ENCODE measurements at places on chromosomes 1 and 21.

GRCh38 chr1:58584082-58584895 is 7.2 kb upstream of the TACSTD2 start:
- no peaks in the 10 kb centered on the region for H3K36me3 ChIP-seq
- DNase-seq: no peak
- no peak overlapping the region for H3K4me3 ChIP-seq

- H3K4me1 ChIP-seq: no peaks in the 10 kb centered on the region
- DNase-seq: no peak
- H3K27ac ChIP-seq: no peak overlapping the region
Measured at GRCh38 chr1:193806079-193807048, 620.0 kb upstream of the B3GALT2 start.

- DNase-seq: no peak
- no peak overlapping the region for H3K27ac ChIP-seq
- peaks cover 2% of the 10 kb centered on the region for H3K4me1 ChIP-seq
- no peaks in the 10 kb centered on the region for H3K36me3 ChIP-seq
Measured at GRCh38 chr1:184350573-184350972, 36.3 kb upstream of the C1orf21 start.

GRCh38 chr1:223177681-223178080 is 34.6 kb upstream of the TLR5 start:
- no peak overlapping the region for H3K27ac ChIP-seq
- no peaks in the 10 kb centered on the region for H3K36me3 ChIP-seq
- no peak for DNase-seq
- H3K27me3 ChIP-seq: no peaks in the 10 kb centered on the region

GRCh38 chr1:159853417-159854115 is 8.9 kb downstream of the VSIG8 start:
- peaks cover 14% of the 10 kb centered on the region for H3K4me1 ChIP-seq
- H3K4me3 ChIP-seq: peak overlapping the region; percentile 89
- H3K27me3 ChIP-seq: peaks cover 13% of the 10 kb centered on the region
- no peak for DNase-seq
- H3K27ac ChIP-seq: no peak overlapping the region

GRCh38 chr1:108537976-108538375 is 21.9 kb upstream of the EEIG2 start:
- H3K27ac ChIP-seq: no peak overlapping the region
- H3K36me3 ChIP-seq: no peaks in the 10 kb centered on the region
- H3K27me3 ChIP-seq: peaks cover 1% of the 10 kb centered on the region
- H3K4me3 ChIP-seq: no peak overlapping the region
- peaks cover 18% of the 10 kb centered on the region for H3K4me1 ChIP-seq

DNA sequence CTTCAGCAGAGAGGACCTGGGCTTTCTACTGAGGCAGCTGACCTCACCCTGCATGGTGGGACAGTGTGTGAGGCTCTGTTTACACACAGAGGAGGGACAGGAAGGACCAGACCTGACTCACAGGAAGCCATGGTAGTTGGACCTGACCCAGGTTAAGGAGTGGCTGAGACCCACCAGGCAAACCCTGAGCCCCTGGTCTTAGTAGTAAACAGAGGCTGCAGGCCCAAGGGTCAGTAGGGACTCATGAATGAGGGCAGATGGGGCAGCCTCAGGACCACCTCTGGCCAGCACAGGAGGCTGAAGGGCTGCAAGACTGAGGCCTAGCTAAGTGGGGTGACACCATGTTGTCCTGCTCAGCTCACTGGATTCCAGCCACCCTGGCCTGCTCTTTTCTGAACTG is 273.2 kb downstream of the GRIK3 start:
- peaks cover 3% of the 10 kb centered on the region for H3K27me3 ChIP-seq
- H3K4me3 ChIP-seq: no peak overlapping the region
- no peaks in the 10 kb centered on the region for H3K36me3 ChIP-seq
- no peak overlapping the region for H3K27ac ChIP-seq
- peaks cover 9% of the 10 kb centered on the region for H3K4me1 ChIP-seq

- no peaks in the 10 kb centered on the region for H3K36me3 ChIP-seq
- H3K4me1 ChIP-seq: no peaks in the 10 kb centered on the region
- H3K27me3 ChIP-seq: peaks cover 5% of the 10 kb centered on the region
- H3K4me3 ChIP-seq: no peak overlapping the region
- no peak overlapping the region for H3K27ac ChIP-seq
Measured at GRCh38 chr1:209454340-209454994, 129.0 kb upstream of the CAMK1G start.

DNA sequence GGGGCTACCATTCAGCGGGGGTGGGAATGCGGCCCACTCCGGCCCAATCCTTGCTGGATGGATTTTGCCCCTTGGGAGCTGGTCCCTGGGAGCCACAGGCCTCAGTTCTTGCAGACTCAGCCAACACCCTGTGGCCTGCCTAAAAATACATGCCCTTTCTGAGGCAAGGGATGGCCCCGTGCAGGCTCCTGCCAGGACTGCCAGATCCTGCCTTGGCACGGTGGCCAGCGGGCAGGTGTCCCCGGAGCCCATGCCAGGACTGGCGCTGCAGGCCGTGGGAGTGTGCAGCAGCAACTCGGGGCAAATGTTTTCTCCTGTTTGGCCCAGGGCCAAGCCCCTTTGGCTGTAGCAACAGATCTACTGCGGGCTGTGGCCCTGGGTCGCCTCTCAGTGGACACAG is 1.6 kb upstream of the PANK4 start:
- no peak overlapping the region for H3K27ac ChIP-seq
- DNase-seq: no peak
- H3K36me3 ChIP-seq: peaks cover 5% of the 10 kb centered on the region

- H3K36me3 ChIP-seq: peaks cover 34% of the 10 kb centered on the region
- H3K27me3 ChIP-seq: peaks cover 3% of the 10 kb centered on the region
- peak overlapping the region; percentile 60 for H3K4me3 ChIP-seq
- H3K4me1 ChIP-seq: peaks cover 13% of the 10 kb centered on the region
Measured at GRCh38 chr1:220137019-220137786, 43.3 kb downstream of the IARS2 start.

- DNase-seq: peak; percentile 62
- H3K27me3 ChIP-seq: peaks cover 1% of the 10 kb centered on the region
- no peak overlapping the region for H3K27ac ChIP-seq
- peaks cover 3% of the 10 kb centered on the region for H3K4me1 ChIP-seq
- no peaks in the 10 kb centered on the region for H3K36me3 ChIP-seq
- no peak overlapping the region for H3K4me3 ChIP-seq
Measured at GRCh38 chr1:238252033-238252802, 361.5 kb upstream of the ZP4 start.

GRCh38 chr1:59352065-59352464 is 55.2 kb downstream of the FGGY start:
- no peak for DNase-seq
- H3K4me3 ChIP-seq: no peak overlapping the region
- H3K27ac ChIP-seq: no peak overlapping the region

DNA sequence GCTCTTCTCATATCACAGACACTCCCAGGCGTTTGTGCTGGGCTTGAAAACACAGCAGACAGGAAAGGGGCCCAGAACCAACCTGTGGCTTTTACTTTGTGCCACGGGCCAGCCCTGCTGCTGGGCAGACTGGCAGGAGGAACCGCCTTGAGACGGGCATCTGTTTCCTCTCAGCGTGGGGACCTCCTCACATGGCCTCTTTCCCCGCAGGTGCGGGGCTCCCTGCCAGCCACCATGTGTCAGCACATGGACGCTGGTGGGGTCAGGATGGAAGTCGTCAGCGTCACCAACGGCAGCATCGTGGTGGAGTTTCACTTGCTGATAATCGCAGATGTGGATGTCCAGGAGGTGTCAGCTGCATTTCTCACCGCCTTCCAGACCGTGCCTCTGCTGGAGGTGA is 47.8 kb downstream of the UMODL1 start:
- peaks cover 31% of the 10 kb centered on the region for H3K4me1 ChIP-seq
- H3K27me3 ChIP-seq: peaks cover 13% of the 10 kb centered on the region
- H3K36me3 ChIP-seq: peaks cover 3% of the 10 kb centered on the region

GRCh38 chr21:34984356-34985058 is 64.6 kb downstream of the RUNX1 start:
- no peaks in the 10 kb centered on the region for H3K36me3 ChIP-seq
- H3K27ac ChIP-seq: no peak overlapping the region
- no peak overlapping the region for H3K4me3 ChIP-seq
- peaks cover 4% of the 10 kb centered on the region for H3K4me1 ChIP-seq
- no peak for DNase-seq

- peaks cover 10% of the 10 kb centered on the region for H3K4me1 ChIP-seq
- no peak overlapping the region for H3K27ac ChIP-seq
- no peak for DNase-seq
- no peak overlapping the region for H3K4me3 ChIP-seq
- H3K36me3 ChIP-seq: no peaks in the 10 kb centered on the region
Measured at GRCh38 chr1:219555031-219555692, 57.7 kb downstream of the ZC3H11B start.

DNA sequence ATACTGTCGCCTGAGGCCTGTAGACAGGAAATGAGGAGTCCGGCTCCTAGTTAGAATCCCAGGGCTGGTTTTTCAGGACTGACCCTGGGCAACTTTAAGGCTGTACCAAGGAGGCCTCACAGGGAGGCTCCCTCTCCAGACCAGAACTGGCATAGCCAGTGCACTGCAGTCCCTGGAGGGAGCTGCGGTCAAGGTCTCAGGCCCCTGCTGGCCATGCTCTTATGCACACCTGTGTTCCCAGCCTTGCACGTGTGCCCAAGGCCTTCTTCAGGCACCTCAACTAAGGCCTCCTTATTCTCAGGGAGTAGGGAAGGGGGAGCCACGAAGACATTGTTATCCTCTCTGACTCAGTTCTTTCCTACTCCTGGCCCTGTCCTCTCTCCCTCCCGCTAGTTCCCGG is 22.0 kb upstream of the IFNAR1 start:
- H3K4me3 ChIP-seq: no peak overlapping the region
- peaks cover 50% of the 10 kb centered on the region for H3K4me1 ChIP-seq
- no peaks in the 10 kb centered on the region for H3K36me3 ChIP-seq

DNA sequence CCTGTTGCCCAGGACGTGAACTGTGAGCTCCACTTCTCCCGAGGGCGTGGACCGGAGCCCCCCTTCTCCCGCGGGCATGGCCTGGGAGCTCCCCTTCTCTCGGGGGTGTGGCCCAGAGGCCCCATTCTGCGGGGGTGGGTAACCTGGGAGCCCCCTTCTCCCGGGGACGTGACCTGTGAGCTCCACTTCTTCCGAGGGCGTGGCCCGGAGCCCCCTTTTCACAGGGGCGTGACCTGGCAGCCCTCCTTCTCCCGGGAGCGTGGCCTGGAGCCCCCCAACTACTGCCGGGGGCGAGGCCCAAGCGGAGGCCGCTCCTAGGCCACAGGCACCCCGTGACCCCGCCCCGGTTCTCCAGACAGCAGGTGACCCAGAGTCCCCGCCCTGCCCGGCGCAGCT is 320 bp downstream of the C1orf174 start:
- peak; percentile 24 for DNase-seq
- H3K36me3 ChIP-seq: no peaks in the 10 kb centered on the region
- no peak overlapping the region for H3K27ac ChIP-seq
- H3K4me3 ChIP-seq: peak overlapping the region; percentile 95
- H3K27me3 ChIP-seq: peaks cover 8% of the 10 kb centered on the region
- H3K4me1 ChIP-seq: peaks cover 15% of the 10 kb centered on the region

GRCh38 chr1:31856140-31856539 is 40.3 kb upstream of the SPOCD1 start:
- H3K36me3 ChIP-seq: no peaks in the 10 kb centered on the region
- H3K27me3 ChIP-seq: peaks cover 1% of the 10 kb centered on the region
- H3K4me1 ChIP-seq: no peaks in the 10 kb centered on the region
- DNase-seq: no peak
- no peak overlapping the region for H3K27ac ChIP-seq
- no peak overlapping the region for H3K4me3 ChIP-seq

GRCh38 chr21:15741510-15741909 is 11.7 kb downstream of the USP25 start:
- H3K27ac ChIP-seq: no peak overlapping the region
- peaks cover 5% of the 10 kb centered on the region for H3K27me3 ChIP-seq
- peaks cover 9% of the 10 kb centered on the region for H3K36me3 ChIP-seq
- no peak overlapping the region for H3K4me3 ChIP-seq
- no peak for DNase-seq

- H3K27me3 ChIP-seq: no peaks in the 10 kb centered on the region
- no peak overlapping the region for H3K4me3 ChIP-seq
Measured at GRCh38 chr1:241702442-241703373, 50.6 kb downstream of the WDR64 start.

DNA sequence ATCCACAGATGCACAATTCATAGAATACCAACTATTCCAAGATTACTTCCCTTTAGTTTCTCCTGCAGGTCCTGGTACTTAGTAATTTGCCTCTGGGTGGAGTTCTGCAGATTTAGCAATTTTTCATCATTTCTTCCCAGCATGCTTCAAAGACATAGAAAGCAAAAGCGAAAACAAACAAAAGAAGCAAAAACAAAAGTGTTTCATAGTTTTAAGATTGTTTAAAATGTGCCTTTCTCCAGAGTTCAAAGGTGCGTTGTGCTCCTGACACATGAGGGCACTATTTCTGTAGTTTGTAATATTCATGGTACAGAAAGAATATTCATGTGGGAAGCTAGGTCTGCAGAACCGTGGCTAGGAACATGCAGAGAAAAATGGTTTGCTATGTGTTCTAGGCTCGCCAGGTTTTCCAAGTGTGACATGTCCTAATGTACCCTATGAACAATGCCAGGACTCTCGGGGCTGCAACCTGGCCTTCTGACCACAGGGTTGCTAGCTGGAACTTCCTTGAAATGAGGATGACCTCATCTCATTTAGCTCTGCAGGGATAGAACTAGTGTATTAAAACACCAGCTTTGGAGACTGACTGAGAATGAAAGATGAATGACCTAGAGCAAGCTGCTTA is 30.0 kb upstream of the RCSD1 start:
- peak overlapping the region; percentile 13 for H3K4me3 ChIP-seq
- DNase-seq: peak; percentile 14
- H3K27me3 ChIP-seq: peaks cover 4% of the 10 kb centered on the region

Data from endothelial cell (in vitro differentiated cells).